ENCODE measurements at places on chromosomes 4 and X.
A peak's percentile ranks its signal among the peaks of the same experiment; 100 is the strongest.

GRCh38 chr4:184668511-184669114, 19.1 kb downstream of the PRIMPOL start:
- no peak for DNase-seq

DNA sequence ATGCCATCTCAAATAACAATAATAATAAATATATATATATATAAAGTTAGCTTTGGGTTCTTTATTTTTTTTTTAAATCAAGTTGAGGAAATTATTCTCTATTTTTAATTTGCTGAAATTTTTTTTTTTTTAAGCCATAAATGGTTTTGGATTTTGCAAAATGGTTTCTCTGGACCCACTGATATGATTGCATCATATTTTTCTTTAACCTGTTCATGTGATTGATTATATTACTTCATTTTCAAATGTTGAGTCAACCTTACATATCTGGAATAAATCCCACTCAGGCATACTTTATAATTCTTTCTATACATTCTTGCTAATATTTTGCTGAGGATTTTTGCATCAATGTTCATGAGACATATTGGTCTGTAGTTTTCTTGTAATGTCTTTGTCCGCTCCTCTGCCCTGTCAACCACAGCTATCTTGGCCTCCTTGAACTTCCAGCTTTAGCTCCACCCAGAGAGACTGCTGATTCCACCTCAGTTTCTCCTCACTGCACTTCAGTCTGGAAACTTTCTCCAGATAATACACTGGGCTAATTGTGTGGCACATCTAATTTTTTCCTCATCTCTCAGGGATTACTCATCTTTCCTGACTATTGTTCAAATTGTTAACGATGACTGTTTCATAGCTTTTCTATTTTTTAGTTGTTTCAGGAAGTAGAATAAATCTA, 160.9 kb upstream of the GIMD1 start:
- DNase-seq = peak; percentile 71

DNA sequence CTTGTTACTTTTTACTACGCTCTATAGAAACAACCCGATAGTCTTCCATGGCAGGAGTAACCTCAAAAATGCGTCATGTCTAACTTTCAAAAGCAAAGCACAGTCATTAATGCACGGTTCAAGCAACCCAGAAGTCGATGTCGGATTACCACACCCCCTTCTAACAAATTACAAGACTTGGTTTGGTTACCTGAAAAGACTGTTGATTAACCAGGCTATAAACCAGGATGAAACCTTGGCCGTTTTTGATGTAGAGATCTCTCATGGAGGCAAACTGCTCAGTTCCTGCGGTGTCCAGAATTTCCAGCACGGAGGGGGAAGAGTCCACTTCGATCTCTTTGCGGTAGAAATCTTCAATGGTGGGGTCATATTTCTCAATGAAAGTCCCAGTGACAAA, 2.4 kb downstream of the RAP2C start:
- peak; percentile 61 for DNase-seq

DNA sequence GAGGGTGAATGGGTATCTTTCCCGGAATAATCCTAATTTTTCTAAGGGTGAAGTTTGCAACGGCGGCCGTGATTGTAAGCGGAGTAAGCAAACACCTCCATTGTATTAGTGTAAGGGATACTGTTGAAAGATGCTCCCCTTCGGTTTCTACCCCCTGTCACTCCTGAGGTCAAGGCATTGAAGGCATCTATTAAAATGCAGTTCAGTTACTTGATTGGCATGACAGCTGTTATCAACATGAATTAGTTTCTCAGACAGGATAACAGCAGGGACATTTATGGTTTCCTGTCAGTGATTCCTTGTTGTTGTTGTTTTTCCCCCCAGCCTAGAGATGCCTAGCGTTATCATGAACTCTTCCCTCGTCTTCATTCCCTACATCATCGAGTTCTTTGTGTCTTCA, 552 bp downstream of the SLC25A14 start:
- no peak for DNase-seq

GRCh38 chr4:148015058-148015457, 283.2 kb downstream of the ARHGAP10 start:
- DNase-seq = no peak

- peak; percentile 72 for DNase-seq
Measured at GRCh38 chr4:107131295-107131694, 95.2 kb upstream of the DKK2 start.

DNA sequence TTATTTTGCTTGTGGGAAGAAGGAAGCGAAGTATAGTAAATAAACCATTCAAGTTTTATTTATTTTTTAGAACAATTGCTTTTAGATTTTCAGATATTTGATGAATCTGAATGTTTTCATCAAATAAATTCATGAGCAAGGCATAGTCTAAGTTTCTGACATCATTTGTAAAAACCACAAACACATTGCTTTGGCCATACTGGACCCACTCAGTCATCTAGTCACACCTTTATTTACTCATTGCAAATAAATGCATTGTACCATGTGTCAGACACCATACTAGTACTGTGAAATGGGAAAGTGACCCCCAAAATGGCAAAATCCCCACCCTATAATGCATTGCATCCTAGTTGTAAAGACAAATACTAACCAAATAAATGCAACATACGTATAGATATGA, 449.1 kb upstream of the SMIM31 start:
- DNase-seq = no peak

DNA sequence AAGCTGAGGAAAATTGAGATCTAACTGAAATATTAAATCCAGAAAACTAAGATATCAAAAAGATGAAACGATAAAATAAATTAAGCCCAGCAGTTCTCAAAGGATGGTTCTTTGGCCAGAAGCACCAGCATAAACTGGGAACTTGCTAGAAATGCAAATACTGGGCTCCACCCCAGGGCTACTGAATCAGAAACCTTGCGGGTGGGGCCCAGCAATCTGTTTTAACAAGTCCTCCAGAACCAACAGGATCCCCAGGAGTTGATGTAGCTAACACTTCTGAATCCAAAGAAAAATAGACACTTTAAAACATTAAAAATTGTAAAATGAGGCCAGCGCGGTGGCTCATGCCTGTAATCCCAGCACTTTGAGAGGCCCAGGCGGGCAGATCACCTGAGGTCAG, 14.1 kb upstream of the TMEM154 start:
- DNase-seq = no peak

DNA sequence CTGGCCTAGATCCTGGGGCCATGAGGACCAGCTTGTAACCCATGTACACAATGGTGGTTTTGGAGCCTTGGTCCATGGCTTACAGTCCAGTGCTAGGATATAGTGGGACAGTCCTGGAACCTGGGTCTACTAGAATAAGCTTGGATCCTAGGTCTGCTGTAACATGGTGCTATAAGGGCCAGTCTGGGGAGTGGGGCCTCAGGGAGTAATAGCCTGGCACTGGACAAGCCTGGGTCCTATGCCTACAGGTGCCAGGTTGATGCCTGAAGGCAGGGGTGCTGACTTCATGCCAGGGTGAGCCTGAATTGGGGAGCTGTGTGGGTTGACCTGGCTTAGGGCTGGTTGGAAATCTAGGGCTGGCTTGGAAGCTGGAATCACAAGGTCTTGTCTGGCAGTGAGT, 756.3 kb upstream of the ADGRL3 start:
- no peak for DNase-seq

- DNase-seq = no peak
Measured at GRCh38 chrX:107610667-107611066, 17.6 kb upstream of the PRPS1 start.

- peak; percentile 12 for DNase-seq
Measured at GRCh38 chr4:19729886-19730651, 521.6 kb upstream of the SLIT2 start.

DNA sequence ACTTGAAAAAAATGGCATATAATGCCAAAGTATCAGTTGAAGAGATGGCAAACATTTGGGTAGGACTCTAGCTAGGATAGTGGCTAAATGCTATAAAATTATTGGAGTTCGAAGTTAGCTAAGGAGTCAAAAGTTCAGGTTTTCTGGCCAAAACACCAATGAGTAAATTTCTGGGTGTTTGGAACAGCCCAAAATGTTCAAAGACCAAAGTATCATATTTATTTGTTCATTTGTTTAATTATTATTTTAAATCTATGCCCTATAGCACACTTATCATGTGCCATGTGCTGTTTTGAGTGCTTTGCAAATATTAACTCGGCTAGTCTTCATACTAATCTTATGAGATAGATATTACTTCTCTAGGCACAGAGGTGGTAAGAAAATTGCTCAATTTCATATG, 285.5 kb downstream of the TEX13C start:
- no peak for DNase-seq

DNA sequence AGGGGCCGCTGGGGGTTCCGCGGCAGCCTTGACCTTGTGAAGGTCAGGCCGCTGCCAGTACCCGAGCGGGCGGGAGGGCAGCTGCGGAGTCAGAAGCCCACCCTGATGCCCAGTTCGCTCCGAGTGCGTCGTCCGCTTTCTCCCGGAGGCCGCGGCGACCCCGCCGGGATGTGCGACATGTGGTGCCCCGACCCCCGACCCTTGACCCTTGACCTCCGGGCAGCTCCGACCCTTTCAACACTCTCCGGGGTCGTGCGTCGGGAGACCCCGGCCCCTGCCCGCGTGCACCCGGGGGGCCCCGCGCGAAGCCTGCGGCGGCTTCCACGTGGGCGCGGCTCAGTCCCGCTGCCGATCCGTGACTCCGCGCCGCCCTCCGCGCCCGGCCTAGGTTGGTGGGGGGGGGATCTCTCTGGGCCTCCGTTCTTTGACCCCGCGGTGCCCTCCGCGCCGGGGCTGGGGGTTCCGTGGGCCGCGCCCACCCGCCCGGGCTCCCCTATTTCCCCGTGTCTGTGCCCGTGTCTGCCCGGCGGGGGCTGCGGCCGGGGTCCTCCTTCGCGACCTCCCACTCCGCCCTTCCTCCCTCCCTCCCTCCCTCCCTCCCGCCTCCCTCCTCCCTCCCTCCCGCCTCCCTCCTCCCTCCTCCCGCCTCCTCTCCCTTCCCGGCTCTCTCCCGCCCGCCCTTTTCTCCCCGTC, 609 bp upstream of the SLC25A6 start:
- DNase-seq = peak; percentile 87

GRCh38 chr4:105619188-105619931, 66.9 kb downstream of the ARHGEF38 start:
- no peak for DNase-seq

- no peak for DNase-seq
Measured at GRCh38 chr4:103100691-103101090, 1.1 kb upstream of the BDH2 start.

DNA sequence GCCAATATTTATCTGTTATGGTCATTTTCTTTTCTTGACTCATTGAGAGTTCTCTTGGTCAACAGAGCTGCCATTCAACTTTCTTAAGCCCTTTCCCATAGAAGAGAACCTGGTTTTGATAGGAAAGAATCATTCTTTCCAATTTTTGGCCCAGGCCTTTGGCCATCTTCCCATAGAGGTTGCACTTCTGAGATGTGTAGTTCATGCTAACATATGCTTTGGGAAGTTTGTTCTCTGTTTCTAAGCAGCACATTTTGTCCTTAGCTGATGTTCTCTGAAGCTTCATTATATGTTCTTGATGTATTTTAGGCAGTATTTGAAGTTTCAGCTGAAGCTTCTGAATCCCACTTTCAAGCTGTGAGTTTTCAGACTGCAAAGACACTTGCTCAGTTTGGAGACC, 161.1 kb downstream of the VEGFC start:
- no peak for DNase-seq

DNA sequence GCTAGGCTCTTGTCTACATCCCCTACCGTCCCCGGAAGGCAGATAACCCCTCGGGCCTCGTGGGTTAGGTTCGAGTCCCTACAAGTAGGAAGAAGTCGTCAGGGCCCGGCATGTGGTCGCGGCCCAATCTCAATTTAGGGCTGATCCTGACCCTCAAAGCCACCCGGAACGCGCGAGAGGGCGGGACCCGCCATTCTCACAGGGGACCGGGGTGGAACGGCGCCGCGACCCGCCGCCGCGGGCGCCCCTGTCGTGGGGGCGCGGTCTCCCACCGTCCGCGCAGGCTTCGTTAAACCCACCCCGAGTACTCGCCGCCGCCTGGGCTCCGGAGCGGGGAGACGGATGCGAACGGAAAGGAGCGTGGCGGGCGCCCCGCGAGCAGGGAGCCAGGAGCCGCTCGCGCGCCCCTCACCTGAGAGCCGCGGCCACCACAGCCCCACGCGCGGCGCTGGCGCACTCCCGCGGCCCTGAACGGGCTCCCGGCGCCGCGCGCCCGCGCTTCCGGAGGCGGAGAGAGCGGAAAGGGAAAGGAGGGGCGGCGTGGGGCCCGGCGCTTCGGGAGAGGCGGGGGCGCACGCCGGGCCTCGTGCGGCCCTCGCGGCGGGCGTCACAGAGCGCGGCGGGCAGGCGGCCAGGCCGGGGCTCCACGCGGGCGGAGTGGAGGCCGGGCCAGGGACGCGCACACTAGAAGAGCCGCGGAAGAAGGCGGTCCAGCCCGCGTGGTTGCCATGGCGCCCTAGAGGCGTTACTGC, at the start of gene CFAP97:
CFAP97 (minus strand) TSS at position 515 of the 752 bp plus-strand sequence. CDS start 12,804 bp downstream, outside the sequence.
- peak; percentile 97 for DNase-seq

- no peak for DNase-seq
Measured at GRCh38 chrX:63750811-63751210, 34.2 kb downstream of the ARHGEF9 start.

- no peak for DNase-seq
Measured at GRCh38 chr4:3340700-3341083, 47.9 kb downstream of the RGS12 start.

GRCh38 chr4:48654015-48654664, 125.9 kb downstream of the FRYL start:
- DNase-seq = peak; percentile 15

GRCh38 chrX:590693-591404, 39.7 kb upstream of the SHOX start:
- DNase-seq = no peak

DNA sequence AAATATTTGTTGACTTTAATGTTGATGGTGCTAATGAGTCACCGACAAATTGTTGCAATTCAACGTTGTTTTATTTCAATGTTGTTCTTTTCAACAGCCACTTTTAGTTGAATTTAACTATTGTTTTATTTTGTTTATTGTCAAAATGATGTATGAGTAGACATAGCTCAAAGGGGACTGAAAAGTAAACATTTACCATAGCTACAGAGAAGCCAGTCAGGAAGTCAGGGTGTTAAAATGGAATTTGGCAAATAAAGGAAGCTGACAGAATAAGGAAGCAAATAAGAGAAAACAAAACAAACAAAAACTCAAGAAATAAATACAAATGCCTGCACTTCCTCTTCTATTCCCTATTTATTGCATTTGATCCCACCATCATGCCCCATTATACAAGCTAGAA, 648.4 kb upstream of the HTR2C start:
- DNase-seq = no peak

DNA sequence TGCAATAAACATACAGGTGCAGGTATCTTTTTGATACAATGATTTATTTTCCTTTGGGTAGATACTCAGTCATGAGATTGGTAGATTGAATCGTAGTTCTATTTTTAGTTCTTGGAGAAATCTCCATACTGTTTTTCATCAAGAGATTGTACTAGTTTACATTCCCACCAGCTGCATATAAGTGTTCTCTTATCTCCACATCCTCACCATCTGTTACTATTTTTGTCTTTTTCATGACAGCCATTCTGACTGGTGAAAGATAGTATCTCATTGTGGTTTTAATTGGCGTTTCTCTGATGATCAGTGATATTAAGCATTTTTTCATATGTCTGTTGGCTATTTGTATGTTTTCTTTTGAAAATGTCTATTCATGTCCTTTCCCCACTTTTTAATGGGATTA, 202.2 kb downstream of the RAPGEF2 start:
- no peak for DNase-seq

- no peak for DNase-seq
Measured at GRCh38 chr4:17335371-17335770, 176.5 kb downstream of the QDPR start.
